Activated T-cell treated with anti-CD3 and anti-CD28 coated beads for 1 hour (primary cell): ENCODE measurements at places on chromosomes 4 and X.

DNA sequence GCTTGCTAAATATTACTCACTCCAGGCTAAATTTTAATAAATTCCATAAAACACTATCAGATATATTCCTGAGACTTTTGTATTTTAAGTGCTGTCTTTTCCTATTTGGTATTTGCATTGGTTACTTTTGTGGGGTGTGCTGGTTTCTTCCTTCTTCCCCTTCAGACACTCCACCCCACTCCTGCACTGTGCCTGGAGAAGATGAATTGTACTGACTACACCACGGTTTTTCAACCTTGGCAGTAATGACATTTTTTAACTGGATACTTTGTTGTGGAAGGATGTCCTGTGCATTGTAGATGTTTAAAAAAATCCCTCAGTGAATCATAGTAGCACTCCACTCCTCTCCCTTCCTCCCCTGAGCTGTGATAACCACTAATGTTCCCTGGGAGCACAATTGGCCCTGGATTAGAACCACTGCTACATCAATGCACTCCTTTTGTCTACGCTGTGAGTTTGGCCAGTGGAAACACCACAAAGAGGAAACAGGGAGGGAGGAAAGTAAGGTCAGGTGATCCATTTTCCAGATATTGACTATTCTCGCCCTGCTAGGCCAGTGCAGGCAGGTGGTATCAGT, 36.3 kb downstream of the SNCA start:
- no peak for DNase-seq

DNA sequence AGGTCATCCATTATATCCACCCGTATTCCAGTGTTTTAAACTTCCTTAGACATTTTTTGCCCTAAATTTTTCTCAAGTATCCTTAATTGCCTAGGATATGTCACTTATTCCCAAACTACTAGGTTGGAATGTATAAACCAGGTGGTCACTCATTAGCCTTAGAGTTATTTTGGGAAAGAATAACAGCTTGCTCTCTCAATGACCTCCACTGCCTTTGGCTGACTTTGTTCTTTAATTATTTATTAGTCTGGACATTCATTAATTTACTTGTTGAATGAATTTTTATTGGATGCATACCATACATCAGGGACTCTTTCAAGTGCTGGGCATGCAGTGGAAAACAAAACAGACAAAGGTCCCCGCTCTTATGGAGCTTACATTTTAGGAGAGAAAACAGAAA, 609.3 kb upstream of the IGFBP7 start:
- DNase-seq: no peak

DNA sequence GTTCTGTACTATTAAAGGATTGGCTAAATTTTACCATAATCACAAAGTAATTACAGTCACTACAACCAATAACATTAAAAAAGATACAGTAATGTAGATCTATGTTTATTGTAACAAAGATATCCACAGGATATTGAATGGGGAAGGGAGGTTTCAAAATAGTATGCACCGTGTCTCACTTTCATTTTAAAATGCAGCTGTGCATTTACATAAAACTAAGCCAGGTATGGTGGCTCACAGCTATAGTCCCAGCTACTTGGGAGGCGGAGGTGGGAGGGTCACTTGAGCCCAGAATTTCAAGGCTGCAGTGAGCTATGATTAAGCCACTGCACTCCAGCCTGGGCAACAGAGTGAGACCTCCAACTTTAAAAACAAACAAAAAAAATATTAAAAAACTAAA, 8.5 kb downstream of the SRP72 start:
- DNase-seq: no peak

GRCh38 chr4:87823724-87824123, 9.0 kb upstream of the MEPE start:
- no peak for DNase-seq

DNA sequence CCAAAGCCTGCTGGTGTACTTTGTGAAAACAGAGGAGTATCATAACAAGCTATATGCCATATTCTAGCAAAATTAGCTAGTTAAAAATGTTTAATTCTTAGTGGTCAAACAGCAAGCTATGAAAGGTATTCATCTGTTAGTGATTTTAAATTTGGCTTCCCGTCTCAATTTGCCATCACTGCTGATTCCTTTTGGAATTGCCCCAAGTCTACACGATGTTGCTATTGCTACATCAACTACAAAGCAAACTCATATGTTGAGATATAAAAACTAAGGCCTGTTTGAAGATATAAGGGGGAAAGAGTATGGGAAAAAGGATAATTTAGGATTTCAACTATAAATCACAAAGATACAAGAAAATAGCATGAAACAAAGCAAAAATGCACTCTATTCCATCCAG, 146.1 kb downstream of the COL25A1 start:
- no peak for DNase-seq

DNA sequence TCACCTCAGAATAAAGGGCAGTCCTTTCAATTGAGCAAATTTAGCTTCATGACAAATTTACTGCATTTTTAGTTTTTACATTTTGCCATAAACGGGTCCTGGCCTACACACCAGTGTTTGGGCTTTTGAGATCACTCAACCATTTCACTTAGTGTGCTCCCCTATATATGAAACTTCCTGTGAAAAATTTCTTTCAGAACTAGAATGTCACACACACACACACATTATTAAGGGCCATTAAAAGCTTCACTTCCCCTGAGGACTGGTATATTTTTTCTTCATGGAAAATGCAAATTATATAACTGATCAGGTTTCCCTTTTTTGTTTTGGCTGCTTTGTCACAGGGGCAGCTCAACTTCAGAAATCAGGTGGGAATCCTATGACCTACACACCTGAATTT, 206.5 kb downstream of the ENOX2 start:
- DNase-seq: no peak

DNA sequence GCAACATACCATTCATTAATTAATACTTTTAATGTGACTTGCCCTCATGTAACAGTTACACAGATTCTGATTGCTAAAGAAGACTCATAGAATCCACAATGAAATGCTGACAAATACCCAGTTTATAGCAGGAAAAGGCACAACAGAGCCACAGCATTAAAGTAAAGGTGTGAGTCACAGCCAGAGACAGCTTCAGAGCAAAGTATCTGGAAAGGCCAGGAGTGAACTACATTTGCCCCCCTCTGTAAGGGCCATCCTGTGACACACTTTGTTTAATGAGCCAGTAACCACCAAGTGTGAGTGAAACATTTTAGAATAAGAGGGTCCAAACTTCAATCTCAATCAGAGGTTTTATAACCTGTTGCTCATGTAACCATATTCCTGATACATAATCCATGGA, 133.8 kb upstream of the TACR3 start:
- DNase-seq: no peak

DNA sequence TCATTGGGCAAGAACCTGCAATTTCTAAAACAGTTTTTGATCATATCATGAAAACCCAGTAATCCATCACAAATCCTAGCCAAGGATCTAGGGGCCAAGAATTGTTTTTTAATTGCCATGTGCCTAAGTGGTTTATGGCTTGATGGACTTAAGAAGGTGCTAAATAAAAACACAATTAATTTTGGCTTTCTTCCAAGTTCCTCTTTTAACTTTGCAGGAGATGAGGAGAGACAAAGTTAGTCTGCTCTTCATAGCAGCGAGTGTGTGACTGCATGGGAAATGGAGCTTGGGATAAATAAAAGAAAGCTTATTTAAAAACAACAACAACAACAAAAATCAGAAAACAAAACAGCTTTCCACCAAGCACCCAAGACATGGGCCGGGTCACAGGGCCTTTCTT, 41.4 kb downstream of the ARHGEF9 start:
- DNase-seq: no peak

GRCh38 chr4:184232202-184232601, 14.5 kb upstream of the ENPP6 start:
- no peak for DNase-seq
